ENCODE measurements at places on chromosomes 1 and 21.

- no peak for DNase-seq
Measured at GRCh38 chr1:56963667-56964066, 2.1 kb downstream of the C8B start.

DNA sequence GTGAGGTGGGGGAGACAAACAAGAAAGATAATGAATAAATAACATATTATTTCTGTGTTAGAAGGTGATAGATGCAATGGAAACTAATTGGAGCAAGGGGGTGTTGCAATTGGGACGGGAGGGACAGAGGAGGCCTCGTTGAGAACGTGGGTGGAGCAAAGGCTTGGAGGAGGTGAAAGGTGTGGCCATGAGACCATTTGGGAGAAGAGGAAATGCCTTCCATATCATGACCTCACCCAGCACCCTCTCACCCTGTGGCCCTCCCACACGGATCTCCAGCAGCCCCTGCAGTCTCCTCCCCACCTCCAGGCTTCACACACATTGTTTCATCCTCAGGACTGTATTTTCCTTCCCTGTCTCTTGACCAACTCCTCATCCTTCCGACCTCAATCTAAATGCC lies 85.3 kb upstream of the ARHGAP29 start:
- peak; percentile 81 for DNase-seq

DNA sequence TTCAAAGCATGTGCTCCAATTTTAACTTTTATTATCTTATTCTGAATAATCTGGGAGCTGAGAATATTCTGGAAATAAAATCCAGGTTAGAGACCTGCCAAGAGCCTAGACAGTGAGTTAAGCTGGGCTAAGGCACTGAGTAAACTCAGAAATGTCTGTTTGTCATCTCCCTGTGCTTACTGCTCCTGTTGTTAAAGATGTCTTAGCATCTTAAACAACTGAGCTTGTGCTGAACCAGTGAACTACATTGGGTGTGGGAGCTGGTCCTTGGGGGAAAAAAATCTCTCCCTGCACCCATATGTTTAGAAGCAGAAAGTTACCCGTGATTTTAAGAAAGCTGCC lies 25.0 kb upstream of the AHCYL1 start:
- DNase-seq = no peak

DNA sequence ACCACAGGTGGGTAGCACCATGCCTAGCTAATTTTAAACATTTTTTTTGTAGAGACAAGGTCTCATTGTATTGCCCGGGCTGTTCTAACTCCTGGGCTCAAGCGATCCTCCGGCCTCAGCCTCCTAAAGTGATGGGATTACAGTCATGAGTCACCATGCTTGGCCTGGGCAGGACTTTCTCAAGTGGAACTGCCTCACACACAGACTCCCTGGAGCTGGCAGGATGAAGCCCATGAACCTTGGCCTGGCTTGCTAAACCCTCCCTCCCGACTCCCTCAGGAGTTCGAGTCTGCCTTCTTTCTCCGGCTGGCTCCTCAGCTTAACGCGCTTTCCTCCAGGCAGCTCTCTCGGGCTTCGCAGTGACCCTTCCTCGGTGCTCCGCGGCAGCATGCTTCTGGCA lies 7.7 kb upstream of the ECE1 start:
- no peak for DNase-seq

- no peak for DNase-seq
Measured at GRCh38 chr1:204098683-204099082, 25.8 kb downstream of the SOX13 start.

DNA sequence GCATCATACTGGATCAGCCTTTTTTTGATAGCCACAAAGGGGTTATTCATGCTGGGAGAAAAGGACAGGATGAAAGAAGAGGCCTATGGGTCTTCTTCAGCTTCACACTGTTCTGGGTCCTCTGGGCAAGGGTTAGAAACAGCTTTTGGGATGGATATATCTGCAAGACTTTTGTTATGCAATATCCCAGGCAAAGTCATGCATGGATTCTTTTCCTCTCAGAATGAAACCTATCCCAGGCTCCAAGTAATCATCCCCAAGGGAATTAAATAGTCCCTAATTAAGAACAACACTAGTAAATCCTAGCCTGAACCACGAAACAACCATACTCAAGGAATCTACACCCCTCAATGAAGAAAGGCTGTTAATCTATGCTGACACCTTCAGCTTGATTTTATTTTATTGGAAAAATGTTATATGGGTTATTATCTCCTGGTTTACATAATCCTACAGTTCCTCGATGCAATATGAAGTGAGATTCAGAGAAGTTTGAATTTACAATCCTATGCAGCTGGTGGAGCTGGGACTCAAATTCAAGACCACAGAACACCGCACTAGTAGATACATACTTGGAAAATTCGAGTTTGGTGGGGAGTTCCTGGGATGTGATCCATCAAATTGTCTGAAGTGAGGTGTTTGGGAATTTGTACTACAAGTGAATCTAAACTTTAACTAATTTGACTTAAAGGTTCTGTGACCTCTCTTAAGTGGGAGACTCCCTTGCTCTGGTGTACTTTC lies 338.6 kb downstream of the TBX15 start:
- DNase-seq = no peak

- DNase-seq = no peak
Measured at GRCh38 chr1:86846164-86846647, 67.7 kb downstream of the SELENOF start.
